NCI-H1105 (cell line): ENCODE measurements at places on chromosomes 11 and 22.

DNA sequence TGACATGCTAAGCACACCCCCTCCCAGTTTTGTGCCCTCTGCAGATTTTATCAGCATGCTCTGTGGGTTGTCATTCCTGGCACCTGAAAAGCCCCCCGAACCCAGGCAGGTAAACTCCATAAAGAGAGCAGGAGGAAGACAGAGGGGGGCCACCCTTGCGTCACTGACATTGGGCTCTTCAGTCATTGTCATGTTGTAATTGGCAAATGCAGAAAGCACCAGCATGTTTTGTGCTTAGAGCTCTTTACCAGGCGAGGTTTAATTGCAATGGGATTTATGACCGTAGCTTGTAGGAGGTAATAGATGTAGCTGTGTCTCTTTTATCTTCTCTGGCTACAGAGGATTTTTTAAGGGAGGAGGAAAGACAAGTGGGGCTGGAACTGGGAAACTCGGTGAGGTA lies 201.7 kb downstream of the GRIK4 start:
- DNase-seq: no peak

DNA sequence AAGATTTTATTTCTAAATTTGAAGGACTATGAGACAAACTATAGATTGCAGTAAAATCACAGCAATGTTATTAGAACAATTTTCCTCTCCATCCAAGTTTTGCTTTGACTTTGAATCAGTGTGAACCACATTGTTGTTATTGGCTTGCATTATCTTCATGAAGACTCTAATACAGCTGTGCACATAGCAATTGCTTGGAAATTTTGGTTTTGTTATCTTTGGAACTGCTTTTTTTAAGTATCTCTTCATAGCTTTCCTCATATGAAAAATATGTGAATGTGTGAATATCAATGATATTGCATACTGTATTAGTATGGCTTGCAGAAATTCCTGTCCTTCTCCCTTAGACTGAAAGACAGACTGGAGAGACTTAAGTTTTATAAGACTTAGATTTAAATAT lies 666.6 kb downstream of the LUZP2 start:
- DNase-seq: no peak

GRCh38 chr11:121035169-121035755 lies 11.4 kb downstream of the TBCEL start:
- DNase-seq: no peak

GRCh38 chr11:105000797-105001196 lies 22.2 kb downstream of the CASP5 start:
- no peak for DNase-seq

GRCh38 chr11:36131721-36132397 lies 157.4 kb downstream of the COMMD9 start:
- DNase-seq: no peak
